ENCODE measurements at places on chromosomes 16 and 17.

- DNase-seq, result no peak
These were observed 63.0 kb downstream of the VPS53 start for GRCh38 chr17:651596-651995.

DNA sequence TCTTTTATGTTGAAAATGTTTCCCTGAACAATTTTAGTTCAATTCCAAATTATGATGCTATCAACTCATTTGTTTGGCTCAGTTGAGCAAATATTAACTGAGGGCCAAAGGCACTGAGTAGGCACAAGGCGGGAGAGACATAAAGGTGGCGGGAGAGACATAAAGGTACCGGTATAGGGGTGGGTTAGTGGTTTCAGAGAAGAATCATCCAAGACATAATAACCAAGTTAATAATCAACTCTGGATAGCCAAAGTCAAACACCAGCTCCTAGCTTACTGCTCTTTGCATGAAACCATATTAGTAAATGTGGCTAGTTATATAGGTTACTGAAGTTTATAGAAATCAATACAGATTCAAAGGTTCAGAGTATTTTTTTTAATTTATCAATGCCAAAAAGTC lies 91.7 kb downstream of the RPGRIP1L start:
- DNase-seq, result no peak

- DNase-seq, result no peak
These were observed 36.9 kb downstream of the C17orf75 start for GRCh38 chr17:32305049-32305448.

- no peak for DNase-seq
These were observed 21.8 kb downstream of the ITGB3 start for GRCh38 chr17:47275245-47275984.

- no peak for DNase-seq
These were observed 126.6 kb downstream of the ASIC2 start for GRCh38 chr17:33166472-33166871.

- DNase-seq, result no peak
These were observed 1.6 kb downstream of the EIF4A3 start for GRCh38 chr17:80145076-80146075.

DNA sequence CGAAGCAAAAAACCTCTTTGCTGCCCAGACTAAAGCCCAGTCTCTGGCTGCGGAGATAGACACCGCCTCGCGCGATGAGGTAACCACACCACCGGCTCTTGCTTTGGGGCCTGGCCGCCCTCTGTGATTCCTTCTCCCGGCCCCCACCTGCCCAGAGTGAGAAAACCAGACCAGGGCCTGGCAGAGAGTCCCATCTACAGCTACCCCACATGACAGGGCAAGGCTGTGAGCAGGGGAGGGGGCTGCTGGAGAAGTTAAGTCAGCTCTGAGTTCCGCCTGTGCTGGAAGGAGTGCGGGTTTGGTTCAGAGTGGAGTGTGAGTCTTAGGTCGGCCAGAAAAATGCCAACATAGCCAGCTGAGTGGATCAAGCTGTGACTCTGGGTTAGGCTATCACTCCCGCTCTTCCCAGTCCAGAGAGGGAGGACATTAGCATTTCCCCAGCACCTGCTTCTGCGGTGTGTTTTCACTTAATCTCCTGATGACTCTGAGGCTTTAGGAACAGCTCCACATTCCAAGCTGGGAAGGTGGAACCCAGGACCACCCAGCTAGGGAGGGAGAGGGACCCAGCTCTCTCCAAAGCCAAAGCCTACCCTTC lies 139.0 kb downstream of the RAB11FIP4 start:
- DNase-seq, result no peak

GRCh38 chr17:17946093-17946492 lies 26.1 kb downstream of the TOM1L2 start:
- DNase-seq, result no peak

DNA sequence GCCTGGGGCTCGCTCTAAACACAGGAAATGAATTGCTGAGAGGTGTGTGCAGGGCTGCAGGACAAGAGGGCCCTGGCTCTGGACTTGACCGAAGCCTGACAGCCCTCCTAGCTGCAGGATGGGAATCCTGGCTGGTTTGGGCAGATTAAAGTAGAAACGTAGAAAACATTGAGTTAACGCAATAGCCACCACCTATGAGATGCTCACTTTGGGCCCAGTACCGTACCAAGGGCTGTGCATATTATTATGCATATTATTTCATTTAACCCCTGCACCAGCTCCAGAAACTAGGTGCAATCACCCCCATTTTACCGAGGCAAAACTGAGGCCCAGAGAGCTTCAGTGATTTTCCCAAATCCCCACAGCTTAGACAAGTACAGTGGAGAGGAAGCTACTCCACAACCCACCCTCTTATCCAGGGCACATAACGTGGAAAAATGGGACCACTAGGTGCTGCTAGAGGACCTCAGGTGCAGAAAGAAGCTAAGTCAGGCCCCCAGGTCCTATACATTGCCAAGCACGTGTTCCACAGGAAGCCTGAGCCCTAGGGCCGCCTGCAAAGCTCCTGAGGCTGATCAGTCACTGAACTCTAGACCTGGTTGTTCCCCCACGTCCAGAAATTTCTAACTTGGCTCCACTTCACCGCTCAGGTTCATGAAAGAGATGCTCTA lies 79.2 kb downstream of the MYH11 start:
- DNase-seq, result peak; percentile 4

DNA sequence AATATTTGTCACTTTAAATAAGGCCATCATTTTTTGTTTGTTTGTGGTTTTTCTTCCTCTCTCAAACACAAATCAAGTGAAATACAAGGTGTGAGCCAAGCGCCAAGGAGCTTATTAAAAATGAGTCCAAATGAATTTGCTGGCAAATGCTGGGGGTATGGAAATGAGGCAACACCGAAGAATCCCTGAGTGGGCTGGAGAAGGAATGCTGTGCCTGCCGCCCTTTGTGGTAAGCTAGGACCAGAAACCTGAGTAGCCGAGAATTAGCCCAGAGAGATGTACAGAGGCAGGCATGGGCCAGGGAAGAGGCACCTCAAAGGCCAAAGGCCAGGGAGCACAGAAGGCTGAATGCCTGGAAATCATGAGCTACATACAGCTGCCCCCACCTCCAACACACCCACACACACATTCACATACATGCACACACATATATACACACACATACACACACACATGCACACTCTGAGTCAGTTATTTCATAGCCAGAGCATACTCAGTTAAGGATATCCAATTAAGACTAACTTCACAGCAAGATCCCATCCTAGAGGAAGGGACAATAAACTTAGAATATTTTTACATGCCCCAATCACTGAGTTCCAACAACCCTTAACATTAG lies 266.1 kb upstream of the DYNLRB2 start:
- DNase-seq, result no peak

DNA sequence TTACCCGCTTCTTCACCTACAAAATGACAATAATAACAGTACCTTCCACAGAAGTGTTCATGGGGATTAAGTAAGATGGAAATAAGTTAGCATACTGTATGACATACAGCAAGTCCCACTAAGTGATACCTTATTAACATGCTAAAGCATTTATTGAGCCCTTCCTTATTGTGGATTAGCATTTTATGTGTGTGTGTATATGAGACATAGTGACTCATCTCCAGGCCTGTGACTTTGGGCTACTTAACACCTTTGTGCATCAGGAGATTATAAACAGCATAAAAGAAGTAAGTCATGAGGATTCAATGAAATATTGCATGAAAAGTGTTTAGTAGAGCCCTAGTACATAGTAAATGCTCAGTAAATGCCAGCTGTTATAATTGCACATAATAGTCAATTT lies 52.9 kb downstream of the CA10 start:
- DNase-seq, result no peak

- DNase-seq, result no peak
These were observed 13.9 kb upstream of the PRPSAP1 start for GRCh38 chr17:76367642-76368041.

- peak; percentile 4 for DNase-seq
These were observed at the start of gene LDHD for GRCh38 chr16:75116081-75116910. TSS of gene LDHD (minus strand) at chr16:75116780. CDS start at chr16:75116720, 60 bp downstream.

DNA sequence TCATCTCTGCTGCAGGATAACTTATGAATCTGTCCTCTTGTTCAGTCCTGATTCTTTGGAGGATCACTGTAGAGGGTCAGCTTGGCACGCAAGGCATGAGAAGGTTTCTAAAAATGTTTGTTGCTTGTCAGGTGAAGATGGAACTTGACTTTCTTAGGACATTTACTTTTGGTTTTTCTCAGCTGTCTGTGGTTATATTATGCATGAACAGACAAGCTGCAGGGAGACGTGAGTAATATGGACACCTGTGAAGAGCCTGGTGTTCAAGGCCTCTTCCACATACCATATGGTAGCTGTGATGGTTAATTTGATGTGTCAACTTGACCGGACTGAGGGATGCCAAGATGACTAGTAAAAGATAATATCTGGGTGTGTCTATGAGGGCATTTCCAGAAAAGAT lies 270.2 kb upstream of the CPHXL start:
- DNase-seq, result no peak

DNA sequence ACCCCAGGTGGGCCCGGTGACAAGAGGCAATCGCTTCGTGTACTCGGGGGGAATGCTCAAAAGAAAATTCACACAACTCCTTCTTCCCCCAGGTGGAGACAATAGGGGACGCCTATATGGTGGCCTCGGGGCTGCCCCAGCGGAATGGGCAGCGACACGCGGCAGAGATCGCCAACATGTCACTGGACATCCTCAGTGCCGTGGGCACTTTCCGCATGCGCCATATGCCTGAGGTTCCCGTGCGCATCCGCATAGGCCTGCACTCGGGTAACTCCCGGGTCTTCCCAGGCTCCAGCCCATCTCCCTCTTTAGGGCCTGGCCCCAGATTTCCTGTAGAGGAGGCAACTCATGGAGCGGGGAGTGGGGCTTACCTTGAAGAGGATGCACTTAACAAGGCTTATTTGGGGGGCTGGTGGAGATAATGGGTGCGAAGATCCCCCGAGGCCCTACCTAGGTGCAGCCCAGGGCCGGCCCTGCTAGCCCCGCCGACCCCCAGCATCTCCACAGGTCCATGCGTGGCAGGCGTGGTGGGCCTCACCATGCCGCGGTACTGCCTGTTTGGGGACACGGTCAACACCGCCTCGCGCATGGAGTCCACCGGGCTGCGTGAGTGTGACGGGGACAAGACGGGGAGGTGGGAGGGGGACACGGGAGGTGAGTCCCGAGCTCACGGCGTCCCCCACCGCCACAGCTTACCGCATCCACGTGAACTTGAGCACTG lies 13.0 kb downstream of the GUCY2D start:
- DNase-seq, result no peak

DNA sequence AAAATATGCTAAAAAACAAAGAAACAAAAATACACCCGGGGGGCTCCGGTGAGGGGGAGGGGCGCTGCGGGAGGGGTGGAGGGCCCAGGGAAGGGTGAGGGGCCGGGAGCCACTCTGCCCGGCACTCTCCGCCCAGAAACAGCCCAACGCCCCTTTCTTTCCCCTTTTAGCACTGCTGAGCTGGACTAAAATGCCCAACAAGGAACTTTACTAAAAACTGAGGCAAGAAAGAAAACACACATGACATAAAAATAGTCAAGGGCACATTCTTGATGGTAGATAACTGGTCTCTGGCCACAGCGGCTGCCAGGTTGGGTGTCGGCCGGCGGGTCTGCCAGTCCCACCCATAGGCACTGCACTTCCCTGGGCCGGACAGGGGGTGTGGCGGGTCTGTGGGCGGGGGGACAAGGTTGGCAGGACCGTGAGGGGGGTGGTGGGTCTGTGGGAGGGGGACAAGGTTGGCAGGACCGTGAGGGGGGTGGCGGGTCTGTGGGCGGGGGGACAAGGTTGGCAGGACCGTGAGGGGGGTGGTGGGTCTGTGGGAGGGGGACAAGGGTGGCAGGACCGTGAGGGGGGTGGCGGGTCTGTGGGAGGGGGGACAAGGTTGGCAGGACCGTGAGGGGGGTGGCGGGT lies 20.9 kb downstream of the METRNL start:
- DNase-seq, result no peak

DNA sequence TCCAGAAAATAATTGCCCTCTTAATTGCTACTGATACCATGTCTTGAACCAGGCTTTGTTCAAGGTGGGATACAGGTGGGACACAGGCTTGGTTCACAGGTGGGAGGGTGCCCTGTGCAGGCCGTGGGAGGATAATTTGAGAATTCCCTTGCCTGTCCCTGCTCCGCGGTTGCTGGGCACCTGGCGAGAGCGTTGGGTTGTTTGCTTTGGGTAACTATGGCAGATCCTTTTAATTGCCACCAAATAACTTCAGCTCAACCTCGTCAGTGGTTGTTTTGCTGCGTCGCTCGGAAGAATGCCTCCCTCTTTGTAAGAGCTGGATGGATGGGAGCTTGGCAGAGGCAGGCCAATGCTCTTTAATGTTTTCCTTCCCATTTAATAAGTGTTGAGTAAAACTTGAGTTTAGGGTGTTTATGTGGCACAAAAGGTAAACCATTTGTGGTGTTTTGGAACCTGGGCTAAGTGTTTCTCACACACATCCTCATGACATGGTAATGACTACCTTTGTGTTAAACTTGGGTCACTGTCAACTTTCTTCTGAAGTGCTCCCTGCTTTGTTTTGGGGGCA lies 202.5 kb downstream of the MSI2 start:
- DNase-seq, result peak; percentile 31

DNA sequence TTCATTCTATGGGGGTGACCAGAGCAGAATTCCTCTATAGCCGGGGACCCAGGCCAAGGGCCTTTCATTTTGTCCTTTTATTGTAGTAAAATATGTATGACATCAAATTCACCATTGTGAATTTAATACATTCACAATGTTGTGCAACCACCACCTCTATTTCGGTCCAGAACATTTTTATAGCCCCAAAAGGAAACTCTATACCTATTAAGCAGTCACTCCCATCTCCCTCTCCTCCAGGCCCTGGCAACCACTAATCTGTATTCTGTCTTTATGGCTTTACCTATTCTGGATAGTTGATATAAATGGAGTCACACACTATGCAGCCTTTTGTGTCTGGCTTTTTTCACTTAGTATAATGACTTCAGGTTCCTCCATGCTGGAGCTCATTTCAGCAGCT lies 9.7 kb upstream of the TNS4 start:
- DNase-seq, result no peak

GRCh38 chr17:65545705-65546523 lies 15.5 kb downstream of the AXIN2 start:
- DNase-seq, result no peak

DNA sequence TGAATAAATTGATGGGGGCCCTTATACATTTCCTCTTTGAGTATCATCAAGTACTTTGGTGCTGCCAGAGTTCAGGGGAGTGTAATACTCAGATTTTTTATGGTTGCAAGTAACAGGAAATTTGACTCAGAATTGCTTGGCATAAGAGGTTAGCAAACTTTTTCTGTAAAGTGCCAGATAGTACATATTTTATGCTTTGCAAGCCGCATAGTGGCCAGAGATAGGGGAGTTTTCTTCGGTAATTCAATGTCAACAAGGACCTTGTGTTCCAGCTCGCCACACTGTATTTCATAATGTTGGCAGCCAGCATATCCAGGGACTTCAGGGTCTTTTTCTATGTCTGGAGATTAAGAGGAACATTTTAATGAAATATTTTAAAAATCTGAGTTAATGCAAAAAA lies 51.0 kb upstream of the MARCHF10 start:
- DNase-seq, result no peak

- DNase-seq, result no peak
These were observed 44.2 kb upstream of the MTSS2 start for GRCh38 chr16:70730031-70730430.

GRCh38 chr17:81553616-81554181 lies 1.5 kb upstream of the FAAP100 start:
- DNase-seq, result peak; percentile 87

GRCh38 chr17:10556301-10557005 lies 7.0 kb upstream of the MYH2 start:
- no peak for DNase-seq

GRCh38 chr17:70353408-70354092 lies 184.2 kb downstream of the KCNJ2 start:
- no peak for DNase-seq

GRCh38 chr17:50542795-50543774 lies 3.9 kb upstream of the SPATA20 start:
- peak; percentile 53 for DNase-seq

- DNase-seq, result no peak
These were observed 71.0 kb downstream of the CDYL2 start for GRCh38 chr16:80733407-80733806.
